Caudate nucleus (tissue), 63 donors: ENCODE measurements at places on chromosomes 3 and 15.

DNA sequence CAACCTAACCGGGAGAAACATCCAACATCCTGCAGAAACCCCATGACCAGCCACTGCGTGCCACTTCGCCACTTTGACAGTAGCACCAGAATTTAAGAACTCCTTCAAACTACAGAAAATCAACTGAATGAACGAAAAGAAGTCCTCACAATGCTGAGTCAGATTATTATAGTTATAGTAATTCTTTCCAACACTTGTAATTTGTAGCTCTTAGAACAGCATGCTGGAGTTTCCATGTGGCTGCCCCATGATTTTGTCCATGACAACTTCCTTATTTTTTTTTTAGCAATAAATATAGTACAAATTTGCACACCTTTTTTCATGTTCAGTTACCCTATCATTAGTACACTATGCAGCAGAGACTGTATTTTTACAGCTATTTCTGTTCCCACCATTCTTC, 26.1 kb upstream of the SSR3 start:
- no peak for DNase-seq

DNA sequence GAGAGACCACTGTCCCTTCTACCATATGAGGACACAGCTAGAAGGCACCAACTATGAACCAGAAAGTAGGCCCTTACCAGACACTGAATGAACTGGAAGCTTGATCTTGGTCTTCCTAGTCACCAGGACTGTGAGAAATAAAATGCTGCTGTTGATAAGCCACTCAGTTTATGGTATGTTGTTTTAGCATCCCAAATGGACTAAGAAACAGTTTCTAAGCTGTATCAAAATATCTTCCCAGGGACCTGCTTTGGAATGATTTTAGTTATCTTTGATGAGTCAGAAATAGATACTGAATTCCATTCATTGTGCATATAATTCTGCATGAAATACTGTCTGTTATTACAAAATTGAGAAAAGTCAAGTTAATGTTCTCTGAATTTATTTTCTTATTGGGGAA, 18.6 kb downstream of the WDR76 start:
- no peak for DNase-seq

DNA sequence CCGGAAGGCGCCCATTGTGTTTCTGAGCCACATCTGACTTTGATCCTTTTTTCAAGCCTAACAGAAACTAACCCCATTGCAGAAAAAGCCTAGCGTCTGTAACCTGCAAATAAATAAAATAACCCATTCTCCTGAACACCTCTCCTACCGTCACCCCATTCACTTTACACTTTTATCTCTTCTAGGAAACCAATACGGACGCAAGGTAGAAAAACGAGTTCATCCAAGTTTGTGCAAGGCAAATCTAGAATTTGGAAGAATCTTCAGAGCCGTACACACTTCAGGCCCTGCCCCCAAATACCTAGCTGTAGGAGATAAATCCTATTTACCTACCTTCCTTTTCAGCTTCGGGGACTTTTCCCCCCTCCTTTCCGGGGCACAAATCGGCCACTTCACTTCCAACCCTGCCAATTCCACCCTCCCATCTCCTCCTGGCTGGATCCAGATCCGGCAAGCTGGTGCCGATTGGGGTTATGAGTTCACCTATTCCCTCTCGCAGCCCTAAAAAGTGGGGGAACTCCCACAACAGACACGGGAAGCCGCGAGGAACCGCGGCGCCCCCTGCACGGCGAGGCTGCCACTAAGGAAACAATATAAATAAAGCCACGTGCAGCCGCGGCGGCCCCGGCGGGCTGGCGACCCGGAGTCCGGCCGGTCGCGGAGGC, 987 bp downstream of the PRTG start:
- no peak for DNase-seq

GRCh38 chr3:186185194-186185787, 76.4 kb upstream of the ETV5 start:
- no peak for DNase-seq
